ENCODE measurements at places on chromosomes 5 and 9. TPM values are rescaled to one million over a fixed set of nuclear protein-coding genes. Genes with fewer than 3 reads are reported as not detected.

Gene ANKRD34B
- total RNA-seq = not detected

Gene ITK
- 1.2 TPM for total RNA-seq

Gene LHX3
- not detected for total RNA-seq

Gene PDE6A
- not detected for total RNA-seq

Gene STK32A
- total RNA-seq = 2.2 TPM

- ATAC-seq = no peak
Measured at GRCh38 chr9:89877051-89878002, 272.5 kb downstream of the GADD45G start.
